ENCODE measurements at places on chromosomes 2 and 18. TPM values are rescaled to one million over a fixed set of nuclear protein-coding genes. Genes with fewer than 3 reads are reported as not detected.

The SALL3 gene
- 0.53 TPM for total RNA-seq

The HOXD10 gene
- not detected for total RNA-seq

The DYSF gene
- total RNA-seq = 5.5 TPM

The CAPN14 gene
- 0.12 TPM for total RNA-seq

The STPG4 gene
- total RNA-seq = 0.53 TPM

The FBXO41 gene
- 0.40 TPM for total RNA-seq

The FAM161A gene
- 1.8 TPM for total RNA-seq

The SMAD4 gene
- total RNA-seq = 54.3 TPM

The LYPD6B gene
- total RNA-seq = not detected

The MOGAT1 gene
- total RNA-seq = not detected

The MYO7B gene
- total RNA-seq = 0.06 TPM

The ARHGAP15 gene
- not detected for total RNA-seq

The MBOAT2 gene
- total RNA-seq = 15.9 TPM

The C2orf81 gene
- total RNA-seq = 1.1 TPM

The PTPRM gene
- total RNA-seq = 100 TPM

The HOXD12 gene
- not detected for total RNA-seq

The RBKS gene
- 2.3 TPM for total RNA-seq

The IRS1 gene
- total RNA-seq = 9.4 TPM

The C1QL2 gene
- not detected for total RNA-seq

The UPP2 gene
- not detected for total RNA-seq

The ELOA2 gene
- total RNA-seq = not detected

The DSC2 gene
- total RNA-seq = not detected

The KLHL41 gene
- total RNA-seq = 1.1 TPM

The CYP26B1 gene
- total RNA-seq = 0.25 TPM

The SH2D6 gene
- 0.40 TPM for total RNA-seq

The IL18RAP gene
- not detected for total RNA-seq

The SERPINB13 gene
- not detected for total RNA-seq

The FKBP1B gene
- total RNA-seq = 10.4 TPM

Data from aortic smooth muscle cell (primary cell).